ENCODE measurements at places on chromosomes 5 and 9. TPM values are rescaled to one million over a fixed set of nuclear protein-coding genes. Genes with fewer than 3 reads are reported as not detected.

GRCh38 chr5:134084570-134084969, 29.9 kb upstream of the TCF7 start:
- DNase-seq, result no peak

DNA sequence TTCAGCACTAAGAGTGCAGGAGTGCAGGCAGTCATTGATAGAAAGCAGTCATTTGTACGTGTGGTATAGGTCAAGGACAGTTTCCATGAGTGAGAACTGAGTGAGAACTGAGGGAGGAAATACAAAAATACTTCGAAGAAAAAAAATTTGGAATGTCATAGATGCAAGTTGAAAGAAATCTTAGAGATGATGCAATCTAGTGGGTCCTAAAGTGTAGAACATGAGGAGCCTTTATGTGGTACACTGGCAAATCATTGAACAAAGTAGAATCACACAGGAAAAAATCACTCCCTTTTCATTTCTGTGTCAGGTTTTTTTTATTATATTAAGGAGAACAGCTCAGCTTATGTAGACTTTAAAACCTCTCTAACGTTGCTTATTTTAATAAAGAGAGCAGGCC, 26.4 kb upstream of the SLC1A1 start:
- no peak for DNase-seq

DNA sequence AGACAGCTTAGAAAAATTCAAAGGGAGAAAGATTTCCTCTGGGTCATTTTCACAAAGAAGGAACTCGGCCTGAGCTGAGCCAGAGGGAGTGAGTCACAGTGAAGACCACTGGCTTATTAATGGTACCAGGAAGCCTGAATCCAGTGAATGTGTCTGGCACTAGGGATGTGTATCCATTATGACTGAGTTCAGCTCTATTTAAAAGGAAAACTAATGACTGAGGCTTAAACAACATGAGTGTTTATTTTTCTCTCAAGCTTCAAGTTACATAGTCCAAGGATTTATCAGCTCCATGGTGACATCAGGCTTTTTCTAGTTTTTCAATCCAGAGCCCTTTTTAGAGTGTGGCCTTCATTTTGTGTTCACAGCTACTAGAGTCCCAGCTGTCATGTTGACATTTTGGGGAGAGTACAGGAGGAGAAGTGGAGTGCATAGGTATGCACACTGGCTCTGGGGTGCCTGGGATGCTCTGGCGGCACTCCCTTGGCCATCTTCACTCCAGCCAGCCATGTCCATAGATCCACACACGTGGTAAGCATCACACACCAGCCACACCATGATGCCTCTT, 159.5 kb upstream of the ERCC6L2 start:
- DNase-seq, result no peak

DNA sequence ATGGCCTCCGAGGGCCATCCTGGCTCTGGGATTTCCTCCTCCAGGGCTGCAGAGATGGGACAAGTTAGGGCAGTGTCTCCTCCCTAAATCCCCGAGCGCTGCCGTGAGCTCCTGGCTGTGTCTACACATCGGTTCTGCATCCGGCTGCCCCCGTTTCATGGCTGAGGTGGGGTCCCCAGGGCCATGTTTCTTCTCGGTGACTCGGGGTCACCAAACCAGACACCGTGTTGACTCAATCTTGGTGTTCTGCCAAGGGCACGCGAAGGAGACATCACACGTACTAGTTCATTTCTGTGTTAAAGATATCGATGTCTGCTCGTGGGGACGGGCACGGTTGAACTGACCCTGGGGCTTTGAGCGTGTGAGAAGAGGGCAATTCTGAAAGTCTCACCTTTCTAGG, 60.7 kb downstream of the COL5A1 start:
- no peak for DNase-seq

- no peak for DNase-seq
These were observed 984.9 kb downstream of the TLE4 start for GRCh38 chr9:80556631-80557030.

DNA sequence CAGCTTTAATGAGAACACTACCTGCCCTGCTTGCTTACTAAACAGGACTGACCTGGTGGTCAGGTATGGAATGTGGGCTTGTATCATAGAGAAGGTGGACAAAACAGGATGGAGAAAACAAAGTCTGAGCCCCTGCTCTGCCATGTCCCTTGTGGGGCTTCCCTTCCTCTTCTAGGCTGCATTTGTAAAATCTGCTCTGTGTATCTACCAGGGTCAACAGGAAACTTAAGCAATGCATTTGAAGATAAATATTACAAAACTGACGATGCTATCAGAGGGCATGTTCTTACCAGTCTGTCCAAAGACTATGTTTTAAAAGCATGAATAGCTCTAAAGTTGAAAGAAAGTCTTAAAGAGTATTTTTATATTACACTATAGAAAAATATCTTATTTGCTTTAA, 228.7 kb downstream of the DCP2 start:
- DNase-seq, result no peak

DNA sequence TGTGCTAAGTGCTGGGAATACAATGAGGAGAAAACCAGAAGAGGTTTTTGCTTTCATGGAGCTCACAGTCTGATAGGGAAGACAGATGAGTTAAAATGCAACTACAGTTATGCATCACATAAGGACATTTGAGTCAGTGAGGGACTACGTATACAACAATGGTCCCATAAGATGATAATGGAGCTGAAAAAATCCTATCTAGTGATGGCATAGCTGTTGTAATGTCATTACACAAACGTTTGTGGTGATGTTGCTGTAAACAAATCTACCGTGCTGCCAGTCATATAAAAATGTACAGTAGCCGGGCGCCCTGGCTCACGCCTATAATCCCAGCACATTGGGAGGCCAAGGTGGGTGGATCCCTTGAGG, 110.1 kb upstream of the RAD23B start:
- DNase-seq, result no peak

GRCh38 chr9:91391818-91392217, 30.1 kb upstream of the AUH start:
- no peak for DNase-seq

DNA sequence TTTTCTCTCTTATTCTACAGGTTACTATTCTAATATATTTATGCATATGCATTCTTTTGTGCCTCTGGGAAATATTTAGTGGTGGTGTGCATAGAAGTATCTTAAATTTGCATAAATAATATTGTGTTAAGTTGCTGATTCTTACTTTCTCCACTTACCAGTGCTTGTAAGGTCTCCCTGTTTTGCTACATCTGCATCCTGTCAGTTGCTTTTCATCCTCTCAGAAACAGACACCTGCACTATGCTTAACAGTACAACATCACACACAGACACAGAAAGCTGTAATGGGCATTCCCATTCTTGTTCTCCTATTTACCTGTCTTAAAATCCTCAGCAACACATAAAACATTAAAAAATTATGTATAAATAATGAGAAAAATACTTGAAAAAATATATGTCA, 713.3 kb upstream of the RGMB start:
- DNase-seq, result no peak

DNA sequence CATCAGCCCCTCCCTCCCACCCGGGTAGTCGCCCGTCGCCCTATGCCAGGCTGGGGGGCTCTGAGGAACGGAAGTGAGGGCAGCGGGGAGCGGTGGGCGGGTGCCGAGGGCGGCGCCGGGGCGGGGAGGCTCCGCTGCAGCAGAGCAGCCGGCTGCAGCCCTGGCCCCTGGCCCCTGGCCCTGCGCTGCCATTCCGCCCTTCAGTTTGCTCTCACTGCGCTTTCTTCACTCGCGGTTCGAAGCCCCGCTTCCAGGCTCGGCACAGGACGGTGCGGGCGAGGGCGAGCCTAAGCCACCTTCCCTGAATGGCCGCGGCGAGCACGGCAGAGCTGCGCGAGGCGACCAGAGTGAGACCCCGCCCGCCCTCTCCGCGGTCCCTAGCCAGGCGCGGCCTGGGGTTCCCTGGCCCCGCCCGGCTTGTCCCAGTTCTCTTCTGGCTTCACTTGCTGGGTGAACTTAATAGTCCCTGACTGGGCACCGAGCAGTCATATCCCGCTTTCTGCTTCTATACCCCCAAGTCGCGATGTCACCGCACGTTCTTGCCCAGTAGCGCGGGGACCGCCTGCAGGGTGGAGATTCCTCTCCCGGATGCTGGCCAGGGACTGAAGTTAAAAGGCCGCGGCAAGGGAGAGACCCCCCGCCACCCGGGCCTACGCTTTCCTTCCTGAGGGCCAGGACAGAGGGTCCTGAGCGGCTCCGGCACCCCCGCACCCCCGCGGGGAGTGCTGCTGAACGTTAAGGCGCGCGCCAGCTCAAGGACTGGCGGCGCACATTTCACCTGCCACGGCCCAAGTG, 623 bp upstream of the TRIM36 start:
- DNase-seq, result no peak

DNA sequence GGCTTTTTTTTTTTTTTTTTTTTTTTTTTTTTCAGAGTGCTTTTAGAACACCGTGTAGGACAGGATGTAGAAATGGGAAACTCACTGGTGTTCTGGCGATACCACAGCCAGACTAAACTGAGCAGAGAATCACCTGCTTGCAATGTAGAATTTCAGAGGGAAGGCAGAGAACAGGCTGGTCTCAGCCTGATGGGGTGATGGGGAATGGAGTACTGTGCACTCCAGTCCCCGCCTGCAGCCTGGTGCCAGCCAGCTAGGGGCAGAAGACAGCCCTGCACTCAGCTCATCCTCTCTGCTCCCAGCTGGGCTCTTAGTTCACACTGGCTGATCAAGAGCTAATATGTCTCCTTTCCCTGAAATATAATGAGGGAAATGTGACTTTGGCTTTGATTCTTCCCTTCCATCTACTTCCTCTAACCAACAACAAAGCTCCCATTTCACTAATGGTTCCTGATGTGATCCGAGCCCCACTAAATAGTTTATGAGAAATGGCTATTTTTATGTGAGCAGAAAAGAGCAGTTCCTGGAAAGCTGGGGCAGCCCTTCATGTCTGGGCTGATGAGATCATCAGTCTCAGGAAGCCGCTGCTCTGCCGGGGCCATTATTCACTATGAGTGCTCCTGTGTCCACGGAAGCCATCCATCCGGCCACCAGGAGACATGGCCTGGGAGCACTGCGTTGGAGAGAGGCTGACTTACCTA, 209.7 kb downstream of the GADD45G start:
- DNase-seq, result no peak

DNA sequence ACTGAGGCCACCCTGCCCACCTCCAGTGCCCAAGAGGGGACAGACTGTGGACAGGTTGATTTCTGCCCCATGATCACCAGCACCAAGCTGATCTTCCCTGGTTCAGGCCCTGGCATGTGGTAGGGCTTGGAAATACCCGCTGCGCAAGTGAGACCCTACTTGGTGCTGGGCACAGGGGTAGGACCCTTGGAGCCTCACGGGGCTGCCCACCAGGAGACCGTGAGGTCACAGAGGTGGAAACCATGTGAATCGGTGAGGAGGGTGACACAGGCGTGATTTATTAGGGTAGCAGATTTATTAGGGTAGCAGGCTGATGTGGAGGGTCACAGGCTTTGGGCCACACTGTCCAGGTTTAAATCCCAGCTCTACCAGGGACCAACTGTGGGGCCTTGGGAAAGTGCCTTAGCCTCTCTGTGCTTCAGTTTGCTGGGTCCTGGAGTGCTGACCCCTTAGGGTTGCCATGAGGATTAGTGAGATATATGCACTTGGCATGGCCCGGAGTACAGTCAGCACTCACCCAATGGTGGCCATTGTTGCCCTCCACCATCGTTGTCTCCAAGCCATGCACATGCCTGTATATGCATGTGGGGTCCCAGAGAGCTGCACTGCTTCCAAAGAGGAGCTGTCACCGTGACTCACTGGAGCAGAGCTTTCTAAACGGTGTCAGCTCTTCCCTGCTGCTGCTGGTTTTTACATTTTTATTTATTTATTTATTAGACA, 20.9 kb upstream of the DUSP1 start:
- DNase-seq, result no peak

GRCh38 chr9:122221183-122221811, 7.5 kb downstream of the LHX6 start:
- DNase-seq, result no peak

Gene F2RL2
- total RNA-seq, result 0.22 TPM

Gene SLC34A1
- total RNA-seq, result not detected

Gene TMOD1
- 186 TPM for total RNA-seq

Gene EQTN
- total RNA-seq, result not detected

Gene HRH2
- total RNA-seq, result 47.7 TPM

Gene PCDHB10
- total RNA-seq, result 0.63 TPM

Gene ECSCR
- 20.9 TPM for total RNA-seq

Gene CFAP77
- 2.5 TPM for total RNA-seq

Gene TRAPPC13
- total RNA-seq, result 23.3 TPM
